ENCODE measurements at places on chromosomes 7 and 10.

DNA sequence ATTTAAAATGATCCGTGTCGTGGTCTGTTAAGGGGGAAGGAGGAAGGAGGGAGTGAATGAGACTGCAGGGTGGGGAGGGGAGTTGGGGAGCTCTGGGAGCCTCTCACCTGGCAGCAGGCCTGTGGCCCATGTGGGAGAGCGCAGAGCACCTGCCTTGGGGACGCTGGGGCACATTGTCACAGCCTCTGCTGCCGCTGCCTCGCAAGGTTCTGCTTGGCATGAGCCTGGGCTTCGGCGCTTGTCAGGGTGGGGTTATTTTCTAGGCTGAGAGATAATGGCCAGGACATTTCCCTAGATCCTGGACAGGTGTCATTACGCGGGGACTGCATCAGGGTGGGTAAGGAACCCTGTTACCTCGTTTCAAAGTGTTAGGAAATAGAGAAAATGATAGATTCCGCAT lies 2.2 kb upstream of the SUN1 start:
- no peak for DNase-seq

DNA sequence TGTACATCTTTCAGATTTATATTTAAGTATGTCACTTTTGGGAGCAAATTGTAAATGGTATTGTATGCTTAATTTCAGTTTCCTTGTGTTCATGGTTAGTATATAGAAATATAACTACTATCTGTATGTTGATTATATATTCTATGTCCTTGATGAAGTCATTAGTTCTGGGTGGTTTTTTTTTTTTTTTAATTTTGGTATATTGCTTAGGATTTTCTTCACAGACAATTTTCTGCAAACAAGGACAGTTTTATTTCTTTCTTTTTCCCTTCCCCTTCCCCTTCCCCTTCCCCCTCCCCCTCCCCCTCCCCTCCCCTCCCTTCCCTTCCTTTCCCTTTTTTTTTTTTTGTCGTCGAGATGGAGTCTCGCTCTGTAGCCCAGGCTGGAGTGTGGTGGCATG lies 430.0 kb downstream of the TYW1 start:
- no peak for DNase-seq

DNA sequence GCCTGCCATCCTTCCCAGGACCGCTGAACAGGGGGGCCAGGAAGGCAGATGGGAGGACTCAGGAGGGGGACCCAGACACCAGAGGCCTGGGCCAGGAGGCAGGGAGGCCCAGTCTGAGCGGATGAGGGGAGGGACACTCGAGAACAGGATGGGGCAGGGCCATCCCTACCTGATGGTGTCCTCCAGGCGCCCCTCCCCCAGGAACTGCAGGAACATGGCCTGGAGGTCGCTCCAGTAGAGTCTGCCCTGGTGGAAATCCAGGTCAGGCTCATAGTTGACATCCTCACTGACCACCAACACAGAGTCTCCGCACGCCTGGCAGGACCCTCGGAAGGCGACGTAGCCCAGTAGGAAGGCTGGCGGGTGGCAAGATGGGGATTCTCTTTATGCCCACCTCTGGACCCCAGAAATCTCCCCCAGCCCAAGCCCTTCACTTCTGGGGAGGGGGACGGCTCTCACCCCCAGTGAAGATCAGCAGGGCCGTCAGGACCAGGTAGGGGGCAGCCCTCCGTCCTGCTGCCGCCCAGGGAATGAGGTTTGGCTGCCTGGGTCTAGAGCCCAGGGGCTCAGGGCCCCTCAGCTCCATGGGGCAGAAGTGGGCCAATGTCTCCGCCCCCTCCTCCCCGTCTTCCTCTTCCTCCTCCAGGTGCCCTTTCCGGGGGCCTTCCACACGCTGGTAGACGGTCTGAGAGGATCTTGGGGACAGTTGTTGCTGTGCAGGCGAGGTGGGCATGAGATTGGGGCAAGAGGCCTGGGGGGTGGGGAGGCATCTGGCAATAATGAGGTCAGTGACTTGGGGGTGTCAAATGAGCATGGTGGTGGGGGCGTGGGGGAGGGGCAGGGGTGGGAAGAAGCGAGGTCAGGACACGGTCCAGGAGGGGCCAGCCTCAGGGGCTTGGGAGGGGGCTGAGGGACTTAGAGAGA lies 573 bp downstream of the TFR2 start:
- no peak for DNase-seq

DNA sequence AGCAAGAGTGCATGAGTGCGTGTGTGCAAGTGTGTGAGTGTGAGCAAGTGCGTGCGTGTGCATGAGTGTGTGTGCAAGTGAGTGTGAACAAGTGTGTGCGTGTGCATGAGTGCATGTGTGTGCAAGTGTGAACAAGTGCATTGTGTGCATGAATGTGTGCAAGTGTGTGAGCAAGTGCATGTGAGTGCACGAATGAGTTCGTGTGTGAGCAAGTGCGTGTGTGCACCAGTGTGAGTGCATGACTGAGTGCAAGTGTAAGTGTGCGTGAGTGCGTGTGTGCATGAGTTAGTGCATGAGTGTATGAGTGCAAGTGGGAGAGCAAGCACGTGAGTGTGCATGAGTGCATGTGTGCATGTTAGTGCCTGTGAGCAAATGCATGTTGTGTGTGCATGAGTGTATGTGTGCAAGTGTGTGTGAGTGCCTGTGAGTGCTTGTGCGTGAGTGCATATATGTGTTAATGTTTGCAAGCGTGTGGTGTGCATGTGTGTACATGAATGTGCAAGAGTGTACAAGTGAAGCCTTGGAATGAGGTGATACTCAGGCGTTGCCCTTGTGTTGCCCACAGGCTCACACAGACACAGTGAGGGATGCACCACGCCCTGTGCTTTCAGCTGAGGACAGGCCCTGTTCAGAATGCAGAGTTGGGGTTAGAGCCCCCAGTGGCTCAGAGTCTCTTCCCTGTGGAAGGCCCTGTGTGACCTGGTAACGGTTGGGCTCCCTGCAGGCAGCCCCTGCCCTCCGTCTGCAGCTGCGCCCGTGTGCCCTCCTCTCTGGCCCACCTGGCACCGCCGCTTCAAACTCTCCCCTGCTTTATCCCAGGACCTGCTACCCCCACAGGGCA lies 97.1 kb downstream of the NKX6-2 start:
- no peak for DNase-seq

DNA sequence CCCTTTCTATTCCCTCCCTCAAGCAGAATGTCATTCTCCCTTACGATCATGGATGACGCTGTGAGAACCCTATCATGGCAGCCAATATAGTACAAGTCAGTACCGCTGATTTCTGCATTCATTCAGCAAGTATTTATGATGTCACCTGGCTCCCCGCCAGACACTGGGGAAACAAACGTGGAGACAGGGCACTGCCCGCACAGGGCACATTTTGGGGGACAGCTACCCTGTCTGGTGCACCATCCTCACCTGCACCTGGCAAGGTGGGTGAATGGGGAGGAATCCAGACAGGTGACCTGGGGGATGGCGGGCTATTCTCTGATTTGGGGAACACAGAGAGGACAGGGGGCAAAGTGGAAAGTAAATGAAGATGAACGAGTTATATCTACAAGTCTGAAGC lies 28.4 kb downstream of the MKI67 start:
- DNase-seq: no peak

GRCh38 chr10:53022611-53023088 lies 250.1 kb upstream of the MBL2 start:
- no peak for DNase-seq

Measured in EH (cell line).